Stimulated activated CD8-positive, alpha-beta memory T cell treated with anti-CD3 and anti-CD28 coated beads, Interleukin-2, amount 100 ng/mL, for 1 hour (primary cell): ENCODE measurements at places on chromosomes 1 and 21.
A peak's percentile ranks its signal among the peaks of the same experiment; 100 is the strongest.

DNA sequence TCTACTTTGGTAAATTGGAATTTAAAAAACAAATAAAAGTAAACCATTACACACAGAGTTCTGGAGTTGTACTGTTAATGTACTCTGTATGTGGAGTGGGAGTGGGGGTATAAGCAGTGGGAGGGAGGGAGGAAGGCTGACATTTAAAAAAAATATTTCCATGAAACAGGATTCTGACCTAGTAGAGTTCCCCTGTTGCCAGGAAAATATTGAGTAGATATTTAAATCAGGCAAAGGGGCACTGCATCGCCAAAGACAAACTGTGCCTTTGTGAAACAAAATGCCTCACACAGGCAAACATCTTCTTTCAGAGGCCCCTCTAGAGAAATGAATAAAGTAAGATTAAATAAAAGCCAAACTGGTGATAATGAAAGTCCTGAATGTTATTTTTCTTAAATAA, 87.8 kb downstream of the ERG start:
- no peak for DNase-seq

- no peak for DNase-seq
These were observed 80.1 kb upstream of the CD55 start for GRCh38 chr1:207241164-207241934.

- no peak for DNase-seq
These were observed 88.9 kb upstream of the HAO2 start for GRCh38 chr1:119279456-119280381.

- DNase-seq: no peak
These were observed 27.4 kb downstream of the PHGDH start for GRCh38 chr1:119739150-119739549.

DNA sequence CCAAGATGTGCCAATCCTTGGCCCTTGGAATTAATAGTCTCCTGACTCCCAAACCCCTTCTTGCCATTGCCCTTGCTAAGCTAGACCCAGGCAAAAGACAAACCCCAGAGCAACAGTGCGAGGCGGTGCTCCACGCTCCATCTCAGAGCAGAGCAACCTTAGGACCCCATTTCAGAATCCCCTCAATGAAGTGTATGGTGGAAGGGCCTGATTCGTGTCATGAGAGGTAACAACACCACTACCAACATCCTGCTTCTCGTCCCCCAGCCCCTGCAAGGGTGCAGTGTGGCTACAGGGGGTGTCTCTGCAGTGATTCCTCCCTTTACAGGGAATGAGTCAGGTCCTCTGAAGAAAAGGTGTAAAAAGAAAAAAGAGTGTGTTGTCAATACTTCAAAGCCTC, 103.9 kb upstream of the IRF2BP2 start:
- no peak for DNase-seq

DNA sequence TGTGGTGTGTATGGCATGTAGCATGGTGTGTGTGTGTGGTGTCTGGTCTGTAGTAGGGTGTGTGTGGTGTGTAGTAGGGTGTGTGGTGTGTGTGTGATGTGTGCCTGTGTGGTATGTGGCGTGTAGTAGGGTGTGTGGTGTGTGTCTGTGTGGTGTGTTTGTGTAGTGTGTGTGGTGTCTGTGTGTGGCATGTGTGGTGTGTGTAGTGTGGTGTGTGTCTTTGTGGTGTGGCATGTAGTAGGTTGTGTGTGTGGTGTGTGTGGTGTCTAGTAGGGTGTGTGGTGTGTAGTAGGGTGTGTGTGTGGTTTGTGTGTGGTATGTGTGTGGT, 85.5 kb downstream of the SYT2 start:
- DNase-seq: no peak

DNA sequence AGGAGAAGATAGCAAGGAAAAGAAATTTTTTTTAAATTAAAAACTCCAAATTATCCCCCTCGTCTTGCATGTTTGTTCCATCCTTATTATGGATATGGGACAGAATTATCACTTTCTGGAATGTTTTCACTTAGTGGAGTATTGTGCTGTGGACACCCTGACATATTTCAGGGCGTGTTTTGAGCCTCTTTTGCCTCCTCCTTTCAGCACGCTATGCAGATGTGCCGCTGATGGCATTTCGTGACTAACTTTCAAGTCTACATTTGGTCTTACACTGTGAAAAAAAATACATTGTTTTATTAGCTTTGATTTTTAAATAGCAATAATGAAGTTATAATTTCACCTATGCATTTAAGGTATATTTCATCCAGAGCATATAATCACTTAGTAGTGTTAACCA, 738.7 kb downstream of the LTN1 start:
- no peak for DNase-seq

DNA sequence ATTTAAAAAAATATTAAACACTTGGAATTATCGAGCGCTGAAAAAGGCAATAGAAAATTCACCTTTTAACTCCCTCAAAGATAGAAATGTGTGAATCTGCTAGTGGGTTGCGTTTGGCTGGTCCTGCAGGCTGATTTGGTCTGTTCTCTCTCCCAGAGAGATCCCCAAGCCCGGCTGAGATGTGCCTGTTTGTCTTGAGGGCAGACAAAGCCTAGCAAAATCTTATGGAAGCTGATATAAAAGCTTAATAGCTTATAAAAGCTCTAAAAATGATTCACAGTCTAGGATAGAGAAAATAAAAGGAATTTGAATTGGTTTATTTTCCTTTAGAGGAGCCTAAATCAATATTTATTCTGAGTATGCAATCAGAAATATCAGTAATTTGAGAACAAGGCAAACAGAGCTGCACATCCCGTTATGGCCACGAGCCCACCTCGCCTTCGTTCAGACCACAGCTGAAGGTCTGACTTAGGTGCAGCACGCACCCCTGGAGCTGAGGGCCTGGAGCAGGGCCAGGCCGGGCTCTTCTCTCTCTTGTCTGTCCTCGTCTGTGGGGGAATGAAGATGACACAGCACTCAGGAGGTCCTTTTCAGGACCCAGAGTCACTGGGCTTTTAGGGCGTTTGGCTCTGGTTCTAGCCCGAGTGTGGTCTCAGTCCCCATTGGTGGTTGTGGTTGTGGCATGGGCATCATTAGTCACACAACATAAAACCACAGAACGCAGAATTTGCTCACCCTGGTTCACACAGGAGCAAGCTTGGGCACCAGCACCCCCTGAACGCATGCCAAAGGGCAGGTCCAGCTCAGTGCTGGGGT, 18.6 kb downstream of the PDE9A start:
- DNase-seq: no peak

GRCh38 chr1:18257778-18258177, 150.2 kb downstream of the IGSF21 start:
- no peak for DNase-seq

- DNase-seq: no peak
These were observed 1138.0 kb upstream of the TMPRSS15 start for GRCh38 chr21:19541602-19542001.

DNA sequence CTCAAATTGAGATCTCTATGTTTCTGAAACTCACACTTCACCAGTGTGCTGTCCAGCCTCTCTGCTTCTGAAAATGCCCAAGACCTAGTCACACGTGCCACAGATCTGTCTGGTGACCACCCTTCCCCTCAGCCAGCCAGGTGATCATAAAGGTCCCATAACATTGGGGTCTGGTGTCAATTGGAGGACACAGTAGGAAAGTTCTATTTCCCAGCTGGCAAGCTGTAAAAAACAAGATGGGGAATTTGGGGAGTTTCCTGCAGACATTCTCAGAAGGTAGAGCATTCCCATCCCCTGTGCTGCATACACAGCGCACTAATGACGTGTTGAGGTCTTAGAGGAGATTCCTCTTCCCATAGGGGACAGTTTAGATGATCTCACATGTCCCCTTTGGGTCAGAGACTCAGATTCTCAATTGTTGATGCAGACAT, 50.1 kb downstream of the RPS6KA1 start:
- DNase-seq: no peak

DNA sequence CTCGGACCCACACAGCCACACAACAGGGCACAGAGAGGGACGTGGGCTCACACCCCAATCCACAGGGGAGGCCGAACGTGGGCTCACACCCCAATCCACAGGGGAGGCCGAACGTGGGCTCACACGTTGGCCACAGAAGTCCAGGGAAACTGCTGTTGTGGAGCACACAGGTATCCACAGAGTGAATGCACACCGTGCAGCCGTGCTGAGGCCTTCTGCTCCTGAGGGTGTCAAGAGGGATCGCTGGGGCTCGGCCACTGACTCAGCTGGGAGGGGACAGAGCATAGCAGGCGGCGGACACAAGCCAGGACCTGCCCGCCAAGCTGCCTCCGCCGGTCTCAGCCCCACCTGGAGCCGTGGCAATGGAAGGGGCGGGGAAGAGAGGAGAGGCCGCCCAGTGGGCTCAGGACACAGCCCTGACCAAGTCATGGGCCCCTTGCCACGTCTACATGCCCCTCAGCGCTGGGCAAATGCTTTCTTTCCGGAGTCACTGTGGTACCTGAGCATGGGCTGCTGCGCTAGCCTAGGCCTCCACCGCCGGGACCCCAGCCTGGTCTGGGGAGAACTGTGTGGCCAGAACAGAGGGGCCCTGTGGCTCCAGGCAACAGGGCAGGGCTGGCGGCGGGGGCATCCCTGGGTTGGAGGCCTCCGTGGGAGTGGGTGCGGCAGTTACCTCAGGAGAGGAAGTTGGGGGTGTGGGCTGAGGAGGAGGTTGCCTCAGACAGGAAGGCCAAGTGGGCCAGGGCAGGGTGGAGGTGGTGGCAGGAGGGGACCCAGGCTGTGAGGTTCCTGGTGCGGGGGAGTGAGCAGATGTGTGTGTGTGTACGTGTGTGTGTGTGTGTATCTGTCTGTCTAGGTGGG, 1.2 kb downstream of the SYTL1 start:
- DNase-seq: peak; percentile 44

DNA sequence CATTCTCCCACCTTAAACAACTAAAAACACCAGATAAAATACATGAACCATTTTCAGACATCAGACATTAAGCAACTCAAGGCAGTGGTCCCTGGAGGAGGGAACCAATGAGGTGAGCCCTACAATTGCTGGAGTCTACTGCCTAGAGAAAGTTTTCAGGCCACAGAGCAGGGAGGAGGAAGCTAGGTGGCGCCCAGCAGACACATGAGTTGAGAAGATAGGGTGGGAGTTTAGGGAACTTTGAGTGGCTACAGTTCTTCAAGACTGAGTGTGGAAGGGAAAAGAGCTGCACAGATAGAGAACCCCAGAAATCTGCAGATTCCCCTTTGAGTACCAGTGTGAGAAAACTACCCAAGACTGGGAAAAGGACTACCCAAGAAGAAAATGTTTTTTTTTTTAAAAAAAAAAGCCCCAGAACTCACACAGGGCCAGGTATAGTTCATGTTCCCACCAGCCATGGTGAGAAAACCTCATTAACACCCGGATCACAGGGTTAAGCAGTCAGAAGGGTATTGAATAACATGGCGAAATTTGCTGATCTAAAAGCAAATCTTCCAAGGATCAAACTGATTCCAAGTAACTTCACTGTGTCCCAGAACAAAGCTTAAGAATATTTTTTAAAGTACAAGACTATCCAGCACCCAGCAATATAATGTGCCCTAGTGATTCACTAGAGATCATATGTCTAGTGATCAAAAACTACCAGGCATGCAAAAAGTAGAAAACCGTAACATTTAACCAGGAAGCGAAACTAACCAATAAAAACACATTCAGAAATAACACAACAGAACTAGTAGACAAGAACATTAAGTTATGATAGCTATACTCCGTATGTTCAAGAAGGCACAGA, 12.0 kb downstream of the ALDH9A1 start:
- DNase-seq: no peak

- DNase-seq: no peak
These were observed 41.7 kb downstream of the SLC30A1 start for GRCh38 chr1:211537253-211537652.

DNA sequence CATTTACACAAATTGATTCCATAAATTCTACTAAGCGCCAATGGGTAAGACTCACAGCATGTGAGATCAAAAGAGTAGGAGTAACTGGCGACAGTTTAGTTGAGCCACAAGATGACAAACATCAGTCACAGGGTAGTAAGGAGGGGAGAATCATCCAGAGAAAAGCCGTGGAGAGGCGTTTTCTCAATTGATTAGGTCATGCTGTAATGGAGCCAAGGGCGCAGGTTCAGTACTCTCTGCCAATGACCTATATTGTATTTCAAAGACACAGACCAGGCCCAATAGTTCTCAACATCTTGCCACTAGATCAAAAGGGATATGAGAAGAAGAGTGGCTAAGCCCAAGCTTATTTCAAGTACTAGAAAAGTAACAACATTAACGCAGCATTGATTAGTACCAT, 467.5 kb downstream of the SMYD3 start:
- DNase-seq: no peak

DNA sequence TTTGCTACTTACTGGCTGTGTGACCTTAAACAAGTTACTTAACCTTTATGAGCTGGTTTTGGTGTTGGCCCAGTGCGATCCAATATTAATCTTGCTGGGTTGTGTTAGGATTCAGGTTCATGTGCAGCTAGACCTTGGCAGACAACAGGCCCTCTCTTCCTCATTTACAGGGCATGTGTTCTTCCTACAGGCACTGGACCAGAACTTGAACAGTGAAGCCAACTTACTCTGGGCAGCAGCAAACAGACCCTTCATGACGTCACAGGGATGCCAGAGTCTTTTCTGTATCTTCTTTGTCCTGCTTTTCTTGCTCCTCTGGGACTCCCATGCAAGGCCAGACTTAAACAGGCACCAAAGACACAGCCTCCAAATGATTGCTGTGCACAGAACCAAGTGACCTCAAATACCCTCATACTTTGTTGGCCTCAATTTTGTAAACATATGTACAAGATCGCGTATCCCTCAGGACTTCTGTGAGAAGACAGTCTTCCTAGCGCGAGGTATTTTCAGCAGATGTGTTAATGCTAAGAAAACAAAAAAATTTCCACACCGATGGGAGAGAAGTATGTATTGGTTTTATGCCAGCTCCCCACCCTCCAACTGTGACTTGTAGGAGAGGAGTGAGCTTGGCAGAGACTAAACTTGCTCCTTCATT, 73.7 kb downstream of the URB2 start:
- no peak for DNase-seq

DNA sequence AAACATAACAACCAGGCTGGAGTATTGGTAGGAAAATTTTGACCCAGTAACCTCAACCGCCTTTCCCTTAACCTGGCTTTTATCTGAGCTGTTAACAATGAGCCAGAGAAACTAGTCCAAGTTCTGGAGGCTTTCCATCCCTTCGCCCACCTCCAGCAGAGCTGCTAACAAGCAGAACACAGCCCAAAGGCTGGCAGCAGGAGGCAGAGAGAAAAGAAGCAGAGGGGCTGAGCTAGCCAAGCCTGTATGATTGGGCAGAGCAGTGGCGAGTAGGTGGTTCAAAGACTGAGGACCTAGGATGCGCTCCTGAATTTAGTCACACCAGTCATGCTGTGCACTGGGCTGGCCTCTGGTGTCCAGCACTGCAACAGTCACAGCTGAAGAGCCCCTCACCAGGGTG, 123.0 kb downstream of the TNR start:
- no peak for DNase-seq

DNA sequence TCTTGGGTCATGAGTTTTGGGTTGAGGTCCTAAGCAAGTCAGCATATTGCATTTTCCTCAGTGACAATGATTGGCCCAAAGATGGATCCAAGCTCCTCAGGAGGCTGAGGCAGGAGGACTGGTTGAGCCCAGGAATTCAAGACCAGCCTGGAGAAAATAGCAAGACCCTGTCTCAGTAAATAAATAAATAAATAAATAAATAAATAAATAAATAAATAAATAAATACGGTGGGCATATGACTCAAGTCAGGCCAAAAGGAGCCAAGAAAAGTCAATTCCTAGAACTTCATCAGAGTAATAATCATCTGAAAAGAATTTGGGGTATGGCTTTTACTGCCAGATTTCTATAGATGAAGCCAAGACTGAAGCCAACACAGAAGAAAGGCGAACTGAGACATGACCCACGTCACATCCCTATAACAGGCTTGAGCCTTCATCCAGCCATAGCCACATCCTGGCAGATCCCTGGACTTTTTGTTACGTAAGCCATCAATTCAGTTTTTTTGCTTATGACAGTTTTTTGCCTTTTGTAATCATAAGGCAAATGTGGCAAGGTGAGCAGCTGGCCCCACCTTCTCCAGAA, 88.5 kb upstream of the NFASC start:
- no peak for DNase-seq
